Activated CD8-positive, alpha-beta T cell treated with anti-CD3 and anti-CD28 coated beads for 36 hours (primary cell): ENCODE measurements at places on chromosomes 12 and 14. TPM values are rescaled to one million over a fixed set of nuclear protein-coding genes. Genes with fewer than 3 reads are reported as not detected.
A peak's percentile ranks its signal among the peaks of the same experiment; 100 is the strongest.

DNA sequence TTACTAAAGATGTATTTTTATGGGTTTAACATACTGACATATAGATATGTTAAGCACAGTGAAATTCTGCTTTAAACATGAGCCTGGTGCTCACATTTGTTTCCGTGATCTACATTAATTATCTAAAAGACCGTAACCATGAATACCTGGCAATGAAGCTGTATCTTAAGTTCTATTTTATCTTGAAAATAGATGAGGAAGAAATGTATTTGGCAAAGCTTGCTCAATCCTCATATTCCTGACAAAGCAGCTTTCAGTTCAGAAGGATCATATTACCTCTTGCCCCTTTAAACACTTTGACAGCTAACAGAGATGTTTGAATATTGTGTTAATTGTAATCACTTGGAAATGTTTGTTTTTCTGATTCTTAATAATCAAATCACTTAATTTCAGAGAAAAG is 9.8 kb downstream of the EPYC start:
- DNase-seq: no peak
- no peaks in the 10 kb centered on the region for H3K4me1 ChIP-seq
- no peak overlapping the region for H3K27ac ChIP-seq
- H3K36me3 ChIP-seq: no peaks in the 10 kb centered on the region
- no peak overlapping the region for H3K4me3 ChIP-seq

DNA sequence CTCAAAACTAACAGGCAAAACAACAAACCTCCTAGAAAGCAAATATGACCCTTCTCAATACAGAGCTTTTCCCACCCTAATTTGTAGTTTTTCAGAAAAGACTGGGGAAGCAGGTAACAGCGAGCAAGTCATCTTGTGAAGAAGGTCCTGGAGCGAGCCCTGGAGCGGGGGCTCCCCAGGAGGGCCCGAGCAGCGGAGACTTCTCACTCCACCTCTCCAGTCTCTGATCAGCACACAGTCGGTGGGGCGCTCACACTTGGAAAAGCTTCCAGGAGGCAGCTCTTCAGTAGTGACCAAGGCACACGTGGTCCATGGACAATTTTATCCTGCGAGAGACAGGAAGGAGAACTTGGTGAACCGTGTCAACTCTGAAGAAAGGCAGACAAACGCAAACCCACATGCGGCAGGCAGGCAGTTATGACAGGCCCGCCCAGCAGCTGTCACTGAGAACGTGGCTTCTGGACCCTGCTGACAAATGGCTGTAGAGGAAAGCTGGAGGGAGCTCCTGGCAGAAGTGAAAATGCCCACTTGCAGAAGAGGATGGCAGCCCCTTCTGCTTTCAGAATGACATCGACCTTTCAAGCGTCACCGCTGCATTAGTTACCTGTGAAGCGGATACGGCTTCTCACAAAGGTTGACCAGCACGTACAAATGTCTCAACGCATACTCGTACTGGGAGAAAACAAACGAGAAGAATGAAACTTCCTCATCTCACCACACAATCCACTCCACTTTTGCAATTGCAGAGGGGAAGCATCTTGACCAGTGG is 44.2 kb downstream of the LGMN start:
- H3K4me3 ChIP-seq: no peak overlapping the region
- DNase-seq: no peak
- H3K27ac ChIP-seq: no peak overlapping the region
- H3K4me1 ChIP-seq: peaks cover 3% of the 10 kb centered on the region
- H3K27me3 ChIP-seq: peaks cover 1% of the 10 kb centered on the region

KRT4 gene
- 0.11 TPM for total RNA-seq

DNA sequence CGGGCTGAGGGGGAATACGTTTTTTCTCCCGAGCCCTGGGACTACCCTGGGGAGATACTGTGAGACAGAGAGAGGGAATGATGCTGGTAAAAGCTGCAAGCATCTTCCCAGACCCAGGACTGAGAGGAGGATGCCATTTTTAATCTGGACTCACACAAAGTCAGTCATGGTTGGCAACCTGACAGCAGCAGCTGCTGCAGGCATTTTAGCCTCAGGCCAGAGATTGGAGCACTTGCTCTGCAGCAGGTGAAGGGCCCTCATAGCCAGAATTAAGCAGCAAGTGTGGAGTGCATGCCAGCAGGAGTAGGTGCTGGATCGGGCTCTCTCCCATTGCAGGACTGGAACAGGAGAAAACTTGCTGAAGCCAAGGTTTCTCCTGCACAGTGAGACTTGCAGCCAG is 361.1 kb upstream of the CLEC14A start:
- no peaks in the 10 kb centered on the region for H3K36me3 ChIP-seq
- no peaks in the 10 kb centered on the region for H3K4me1 ChIP-seq
- no peaks in the 10 kb centered on the region for H3K27me3 ChIP-seq
- no peak for DNase-seq
- H3K27ac ChIP-seq: no peak overlapping the region

- H3K27me3 ChIP-seq: peaks cover 1% of the 10 kb centered on the region
- H3K27ac ChIP-seq: no peak overlapping the region
- no peaks in the 10 kb centered on the region for H3K36me3 ChIP-seq
- no peak overlapping the region for H3K4me3 ChIP-seq
- no peak for DNase-seq
- H3K4me1 ChIP-seq: no peaks in the 10 kb centered on the region
Measured at GRCh38 chr14:71834284-71835204, 97.7 kb upstream of the RGS6 start.

KRT78 gene
- total RNA-seq: not detected

FAM186B gene
- not detected for total RNA-seq

NUAK1 gene
- not detected for total RNA-seq

DNA sequence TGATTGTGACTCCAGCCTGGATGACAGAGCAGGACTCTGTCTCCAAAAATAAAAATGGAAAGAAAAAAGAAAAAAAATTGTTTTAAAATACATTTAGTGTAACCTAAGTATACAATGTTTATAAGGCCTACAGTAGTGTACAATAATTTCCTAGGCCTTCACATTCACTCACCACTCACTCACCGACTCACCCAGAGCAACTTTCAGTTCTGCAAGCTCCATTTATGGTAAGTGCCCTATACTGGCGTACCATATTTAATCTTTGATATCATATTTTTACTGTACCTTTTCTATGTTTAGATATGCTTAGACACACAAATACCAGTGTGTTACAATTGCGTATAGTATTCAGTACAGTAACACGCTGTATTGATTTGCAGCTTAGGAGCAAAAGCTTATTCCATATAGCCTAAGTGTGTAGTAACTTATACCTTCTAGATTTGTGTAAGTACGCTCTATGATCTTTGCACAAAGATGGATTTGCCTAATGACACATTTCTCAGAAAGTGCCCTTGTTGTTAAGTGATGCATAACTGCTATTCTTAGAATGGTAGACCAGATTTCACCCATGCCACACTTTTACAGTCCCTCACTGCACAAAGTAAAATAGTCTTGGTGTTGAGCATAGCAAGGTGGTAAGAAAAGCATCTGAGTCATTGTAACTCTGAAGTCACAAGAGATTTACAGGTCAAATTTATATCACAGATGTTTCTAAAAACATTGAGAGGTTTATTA is 151.9 kb downstream of the LRRK2 start:
- H3K27ac ChIP-seq: no peak overlapping the region
- H3K36me3 ChIP-seq: no peaks in the 10 kb centered on the region
- H3K4me1 ChIP-seq: no peaks in the 10 kb centered on the region
- no peak for DNase-seq
- H3K4me3 ChIP-seq: no peak overlapping the region
- H3K27me3 ChIP-seq: no peaks in the 10 kb centered on the region

GRCh38 chr12:68610370-68611093 is at the start of gene RAP1B:
RAP1B (plus strand) TSS chr12:68610899; CDS start chr12:68648725, 37,826 bp downstream.
- peak within 1 kb of the TSS; percentile 98 for H3K4me3 ChIP-seq
- peak within 1 kb of the TSS; percentile 99 for H3K27ac ChIP-seq
- no peaks in the 10 kb centered on the region for H3K27me3 ChIP-seq
- peak; percentile 87 for DNase-seq
- peaks cover 39% of the 10 kb centered on the region for H3K36me3 ChIP-seq
- peaks cover 34% of the 10 kb centered on the region for H3K4me1 ChIP-seq

GPRC5D gene
- total RNA-seq: not detected

- DNase-seq: no peak
- no peak overlapping the region for H3K27ac ChIP-seq
- peaks cover 71% of the 10 kb centered on the region for H3K4me1 ChIP-seq
- H3K27me3 ChIP-seq: no peaks in the 10 kb centered on the region
- H3K4me3 ChIP-seq: no peak overlapping the region
Measured at GRCh38 chr12:104505095-104505818, 48.5 kb downstream of the CHST11 start.

AREL1 gene
- total RNA-seq: 28.2 TPM

CSAD gene
- 18.6 TPM for total RNA-seq

TBK1 gene
- 15.5 TPM for total RNA-seq

LRFN5 gene
- not detected for total RNA-seq

ASB2 gene
- total RNA-seq: 11.7 TPM

RBP5 gene
- total RNA-seq: not detected

- H3K27ac ChIP-seq: no peak overlapping the region
- no peaks in the 10 kb centered on the region for H3K36me3 ChIP-seq
- peaks cover 13% of the 10 kb centered on the region for H3K4me1 ChIP-seq
- DNase-seq: peak; percentile 49
Measured at GRCh38 chr12:6312529-6313325, 2.2 kb downstream of the PLEKHG6 start.

DNA sequence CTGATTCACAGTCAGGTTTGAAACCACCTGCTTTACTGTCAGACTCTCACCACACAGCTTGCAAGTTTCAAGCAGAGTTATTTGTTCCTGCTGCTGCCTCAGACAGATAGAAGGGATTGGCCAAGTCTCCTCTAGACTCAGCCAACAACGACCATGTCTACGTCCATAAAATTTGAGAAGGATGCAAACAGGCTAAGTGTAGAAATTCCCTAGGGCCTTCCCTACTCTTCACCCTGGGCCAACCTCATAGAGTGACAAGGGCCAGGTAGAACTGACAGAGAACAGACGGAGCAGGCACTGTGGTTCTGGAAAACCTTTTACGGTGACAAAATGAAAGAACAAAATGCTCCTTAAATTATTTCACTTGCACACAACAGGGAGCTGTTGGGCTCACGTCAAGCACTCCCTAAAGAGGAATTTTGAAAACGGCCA is 39.5 kb downstream of the CLIP1 start:
- H3K27me3 ChIP-seq: no peaks in the 10 kb centered on the region
- DNase-seq: no peak

DNA sequence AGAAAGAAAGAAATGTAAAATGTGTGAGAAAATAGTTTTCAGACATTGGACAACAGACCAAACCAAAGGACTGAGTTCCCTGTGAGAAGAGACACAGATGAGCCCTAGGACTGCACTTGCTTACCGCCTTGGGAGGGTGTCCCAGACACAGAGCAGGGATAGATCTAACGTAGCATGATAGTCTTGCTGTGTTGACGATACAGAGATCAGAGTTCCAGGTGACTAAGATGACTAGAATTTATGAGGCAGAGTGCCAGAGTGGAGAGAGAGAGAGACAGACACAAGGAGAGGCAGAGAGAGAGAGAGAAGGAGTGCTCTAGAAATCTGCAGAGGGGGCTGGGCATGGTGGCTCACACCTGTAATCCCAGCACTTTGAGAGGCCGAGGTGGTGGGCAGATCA is 148.2 kb upstream of the LMNTD1 start:
- H3K4me1 ChIP-seq: no peaks in the 10 kb centered on the region
- H3K27me3 ChIP-seq: no peaks in the 10 kb centered on the region

OASL gene
- total RNA-seq: 11.1 TPM

DNA sequence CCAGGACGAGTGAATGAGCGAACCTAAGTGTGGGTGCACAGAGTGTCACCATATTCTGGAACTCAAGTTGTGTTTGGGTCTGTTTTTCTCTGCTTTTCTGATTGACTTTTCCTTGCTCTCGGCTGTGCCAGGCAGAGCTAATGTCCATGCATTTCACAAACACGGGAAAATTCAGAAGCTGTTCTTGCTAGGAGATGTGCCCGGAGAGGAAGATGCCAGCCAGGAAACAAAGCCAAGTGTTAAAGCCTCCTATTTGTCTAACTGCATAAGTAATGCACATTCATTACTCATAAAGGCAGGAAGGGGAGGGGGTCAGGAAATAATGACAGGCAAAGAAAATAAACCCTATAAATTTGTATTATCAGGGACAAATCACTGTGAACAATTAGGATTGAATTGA is 250.4 kb upstream of the SFSWAP start:
- no peaks in the 10 kb centered on the region for H3K4me1 ChIP-seq
- no peak overlapping the region for H3K27ac ChIP-seq
- H3K36me3 ChIP-seq: no peaks in the 10 kb centered on the region

- no peaks in the 10 kb centered on the region for H3K36me3 ChIP-seq
- H3K4me3 ChIP-seq: no peak overlapping the region
- no peaks in the 10 kb centered on the region for H3K27me3 ChIP-seq
- no peaks in the 10 kb centered on the region for H3K4me1 ChIP-seq
Measured at GRCh38 chr12:86044396-86044795, 170.3 kb downstream of the NTS start.

NEUROD4 gene
- not detected for total RNA-seq

DNA sequence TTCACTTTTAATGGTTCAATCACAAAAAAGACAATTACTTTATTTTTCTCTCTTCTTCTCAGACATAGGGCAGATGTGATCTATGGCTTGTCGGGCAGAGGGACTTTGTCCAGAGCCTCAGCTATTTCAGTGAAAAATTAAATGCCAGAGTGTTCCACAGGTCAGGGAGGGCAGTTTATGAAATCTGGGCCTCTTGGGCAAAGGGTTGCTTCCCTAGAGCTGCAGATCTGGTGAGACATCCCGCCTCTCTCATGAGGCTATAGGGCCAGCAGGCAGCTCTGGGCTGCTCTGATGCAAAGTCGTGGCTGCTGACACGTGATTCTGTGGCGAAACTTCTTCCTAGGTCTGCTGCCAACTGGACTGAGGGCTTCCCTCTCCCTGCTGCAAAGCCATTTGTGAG is 6.0 kb downstream of the CLMN start:
- H3K27me3 ChIP-seq: peaks cover 20% of the 10 kb centered on the region
- no peak for DNase-seq
- H3K4me3 ChIP-seq: no peak overlapping the region
- peaks cover 13% of the 10 kb centered on the region for H3K4me1 ChIP-seq
- H3K27ac ChIP-seq: no peak overlapping the region

ASIC1 gene
- 14.3 TPM for total RNA-seq

FAM222A gene
- 0.76 TPM for total RNA-seq

- H3K27me3 ChIP-seq: peaks cover 1% of the 10 kb centered on the region
- no peaks in the 10 kb centered on the region for H3K36me3 ChIP-seq
- no peak overlapping the region for H3K4me3 ChIP-seq
- DNase-seq: peak; percentile 53
- peak overlapping the region; percentile 83 for H3K27ac ChIP-seq
Measured at GRCh38 chr14:95260537-95261361, 59.0 kb downstream of the CLMN start.

EIF2B1 gene
- total RNA-seq: 61.8 TPM

DNA sequence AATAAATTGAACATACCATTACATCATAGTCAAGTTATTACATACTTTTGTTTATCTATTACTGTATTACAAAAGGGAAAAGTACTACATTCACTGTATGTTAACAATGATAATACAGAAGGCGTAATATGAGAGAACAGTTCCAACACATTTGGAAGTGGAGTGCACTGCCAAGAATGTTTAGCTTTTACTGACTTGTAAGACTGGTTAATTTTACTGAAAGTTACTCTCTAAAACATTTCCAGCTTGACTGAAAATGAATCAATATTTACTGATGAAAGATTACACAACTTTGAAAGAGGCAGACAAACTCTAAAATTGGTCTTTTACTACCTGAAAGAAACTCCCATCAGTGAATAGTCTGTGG is 728.5 kb downstream of the FSCB start:
- H3K4me3 ChIP-seq: no peak overlapping the region
- H3K4me1 ChIP-seq: no peaks in the 10 kb centered on the region
- no peaks in the 10 kb centered on the region for H3K36me3 ChIP-seq

SLC8A3 gene
- total RNA-seq: 0.54 TPM

GRCh38 chr12:18966954-18967353 is 162.6 kb upstream of the PLEKHA5 start:
- H3K4me1 ChIP-seq: no peaks in the 10 kb centered on the region
- H3K27ac ChIP-seq: no peak overlapping the region
- peaks cover 2% of the 10 kb centered on the region for H3K27me3 ChIP-seq
- no peak for DNase-seq
